Naive thymus-derived CD8-positive, alpha-beta T cell (primary cell): ENCODE measurements at places on chromosomes 4 and X. TPM values are rescaled to one million over a fixed set of nuclear protein-coding genes. Genes with fewer than 3 reads are reported as not detected.
A peak's percentile ranks its signal among the peaks of the same experiment; 100 is the strongest.

DNA sequence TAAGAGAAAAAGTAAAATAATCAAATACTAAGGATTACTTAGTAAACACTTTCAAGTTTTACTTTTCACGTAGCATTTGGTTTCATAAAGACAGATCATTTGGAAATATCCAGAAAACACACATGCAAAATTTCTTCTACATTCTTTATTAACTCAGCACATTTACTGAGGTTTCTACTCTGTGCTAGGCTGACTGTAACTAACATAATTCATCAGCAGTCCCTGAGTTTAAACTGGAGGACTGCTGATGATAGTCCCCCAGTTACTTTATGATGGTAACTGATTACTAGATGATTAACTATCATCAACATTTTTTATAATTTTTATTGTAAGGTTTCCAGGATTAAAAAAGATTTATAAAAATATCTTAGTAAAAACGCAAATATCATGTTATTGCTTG, 12.3 kb downstream of the LEF1 start:
- peaks cover 31% of the 10 kb centered on the region for H3K36me3 ChIP-seq
- peak overlapping the region; percentile 93 for H3K27ac ChIP-seq
- H3K4me3 ChIP-seq, result peak overlapping the region; percentile 99

DNA sequence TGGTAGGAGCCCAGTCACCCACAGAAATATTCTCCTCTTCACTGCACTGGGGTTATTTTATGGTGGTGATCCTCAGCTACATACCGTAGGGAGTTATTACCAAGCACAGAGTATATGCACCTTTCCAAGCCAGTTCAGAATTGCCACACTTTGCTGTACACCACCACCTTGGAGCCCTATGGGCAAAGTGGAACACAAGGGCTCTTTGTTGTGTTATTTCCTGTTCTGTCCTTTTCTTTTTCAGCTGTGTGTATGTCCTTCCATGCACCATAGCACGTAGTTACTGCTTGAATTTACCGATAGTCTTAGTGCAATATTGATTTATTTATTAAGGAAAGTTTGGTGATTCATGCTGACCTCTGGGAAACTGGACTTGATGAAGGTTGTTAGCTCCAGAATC, 8.3 kb downstream of the RNF128 start:
- H3K4me3 ChIP-seq, result no peak overlapping the region
- no peaks in the 10 kb centered on the region for H3K36me3 ChIP-seq
- peaks cover 4% of the 10 kb centered on the region for H3K27me3 ChIP-seq
- no peak overlapping the region for H3K27ac ChIP-seq

Gene CT83
- total RNA-seq, result not detected

- no peak for DNase-seq
- peaks cover 2% of the 10 kb centered on the region for H3K27me3 ChIP-seq
- no peak overlapping the region for H3K27ac ChIP-seq
- no peak overlapping the region for H3K4me3 ChIP-seq
These were observed 21.0 kb upstream of the EFNB1 start for GRCh38 chrX:68807818-68808217.

- no peaks in the 10 kb centered on the region for H3K4me1 ChIP-seq
- H3K4me3 ChIP-seq, result no peak overlapping the region
- DNase-seq, result no peak
- H3K36me3 ChIP-seq, result no peaks in the 10 kb centered on the region
- H3K27me3 ChIP-seq, result no peaks in the 10 kb centered on the region
These were observed 98.6 kb upstream of the LRPAP1 start for GRCh38 chr4:3630598-3631543.

DNA sequence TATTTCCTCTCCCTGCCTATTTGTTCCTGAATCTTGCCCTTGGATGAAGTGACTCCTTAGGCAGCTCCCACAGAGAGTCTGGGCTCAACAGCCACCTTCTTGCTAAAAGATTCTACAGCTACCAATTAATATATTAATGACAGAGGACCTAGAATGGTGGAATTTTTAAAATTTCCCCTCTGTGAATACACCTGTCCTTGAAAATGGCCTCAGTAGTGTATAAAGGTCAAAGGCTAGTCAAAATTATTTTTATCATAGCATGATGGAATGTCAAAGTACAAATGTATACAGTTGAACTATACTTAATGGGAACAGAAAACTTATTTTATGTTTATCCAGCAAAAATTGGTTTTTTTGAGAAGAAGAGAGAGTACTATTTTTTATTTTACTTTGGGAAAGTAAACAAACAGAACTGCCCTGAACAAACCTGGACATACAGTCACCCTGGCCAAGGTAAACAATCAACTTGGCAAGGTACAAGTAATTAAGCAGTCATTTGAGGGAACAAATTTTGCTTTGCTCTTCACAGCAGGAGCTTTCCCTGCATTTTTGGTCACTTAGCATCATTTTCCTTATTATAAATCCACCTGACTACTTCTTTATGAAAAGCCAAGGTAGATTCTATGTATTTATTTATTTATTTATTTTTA, 250.8 kb downstream of the INPP4B start:
- no peak overlapping the region for H3K4me3 ChIP-seq
- H3K4me1 ChIP-seq, result no peaks in the 10 kb centered on the region
- no peak overlapping the region for H3K27ac ChIP-seq
- no peaks in the 10 kb centered on the region for H3K27me3 ChIP-seq
- H3K36me3 ChIP-seq, result peaks cover 16% of the 10 kb centered on the region

DNA sequence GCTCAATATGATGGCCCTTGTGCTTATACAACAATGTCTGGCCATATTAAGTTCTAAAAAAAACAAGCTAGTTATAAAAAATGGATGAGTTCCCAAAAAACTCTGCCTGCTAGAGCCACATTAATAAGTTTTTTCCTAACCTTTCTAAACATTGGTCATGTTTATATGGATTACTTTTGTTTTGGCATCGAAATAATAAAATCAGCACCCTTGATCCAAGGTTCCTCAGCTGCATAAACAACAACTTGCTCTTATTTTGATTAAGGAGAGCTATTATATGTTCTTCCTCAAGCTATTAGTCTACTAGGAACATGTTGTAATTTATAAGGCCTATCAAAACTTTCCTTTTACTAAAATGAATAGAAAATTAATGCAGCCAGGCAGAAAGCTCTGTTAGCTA, 48.4 kb downstream of the UNC5C start:
- H3K36me3 ChIP-seq, result no peaks in the 10 kb centered on the region
- H3K27ac ChIP-seq, result no peak overlapping the region
- no peak for DNase-seq
- no peak overlapping the region for H3K4me3 ChIP-seq
- H3K4me1 ChIP-seq, result no peaks in the 10 kb centered on the region

Gene ZNF718
- total RNA-seq, result 23.3 TPM

Gene GPR82
- total RNA-seq, result not detected

GRCh38 chr4:26793735-26794134, 66.9 kb upstream of the STIM2 start:
- peaks cover 3% of the 10 kb centered on the region for H3K36me3 ChIP-seq
- DNase-seq, result no peak
- H3K4me3 ChIP-seq, result no peak overlapping the region
